Subcutaneous adipose tissue (tissue), 4 donors: ENCODE measurements at places on chromosomes 2 and 18. TPM values are rescaled to one million over a fixed set of nuclear protein-coding genes. Genes with fewer than 3 reads are reported as not detected.

POLE4 gene
- 28.4 TPM for total RNA-seq

FBXO48 gene
- total RNA-seq = 2.0 TPM

ALPG gene
- total RNA-seq = not detected

SP5 gene
- total RNA-seq = 2.6 TPM

CXCR1 gene
- 2.3 TPM for total RNA-seq

AQP12A gene
- total RNA-seq = not detected

LGALSL gene
- total RNA-seq = 8.8 TPM

ALK gene
- 0.85 TPM for total RNA-seq

CYS1 gene
- total RNA-seq = 2.4 TPM

UCN gene
- not detected for total RNA-seq

DPP10 gene
- total RNA-seq = 0.94 TPM

ADRA2B gene
- total RNA-seq = 2.1 TPM

LIPG gene
- total RNA-seq = not detected

CDH19 gene
- 3.8 TPM for total RNA-seq

APOB gene
- 1.5 TPM for total RNA-seq

PRSS56 gene
- total RNA-seq = not detected

CCDC74A gene
- 4.0 TPM for total RNA-seq

NAPG gene
- 27.1 TPM for total RNA-seq

ZAP70 gene
- total RNA-seq = 2.3 TPM
